ENCODE measurements at places on chromosomes 11 and 22. TPM values are rescaled to one million over a fixed set of nuclear protein-coding genes. Genes with fewer than 3 reads are reported as not detected.
A peak's percentile ranks its signal among the peaks of the same experiment; 100 is the strongest.

GRCh38 chr22:35742342-35743100, 24.8 kb downstream of the APOL5 start:
- no peak for DNase-seq

GRCh38 chr11:28471537-28471936, 363.3 kb downstream of the METTL15 start:
- no peak for DNase-seq

DNA sequence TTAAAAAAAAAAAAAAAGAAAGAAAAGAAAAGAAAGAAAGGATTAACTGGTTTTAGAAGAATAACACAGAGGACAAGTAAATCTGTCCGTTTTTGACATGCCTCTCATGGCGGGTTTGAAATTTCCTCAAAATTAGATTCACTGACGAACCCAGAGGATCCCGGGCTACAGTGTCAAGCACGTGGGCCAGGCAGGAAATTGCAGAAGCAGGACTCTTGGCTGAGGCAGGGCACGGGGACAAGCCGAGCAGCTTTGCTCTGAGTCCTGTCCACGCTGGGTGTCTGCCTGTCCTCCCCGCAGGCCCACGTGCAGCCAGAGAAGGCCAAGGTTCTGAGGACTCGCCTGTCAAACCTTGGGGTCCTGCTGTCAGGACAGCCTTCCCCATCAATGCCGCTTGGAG, 24.7 kb downstream of the GAL start:
- no peak for DNase-seq

The DCUN1D5 gene
- 41.3 TPM for total RNA-seq

The TXN2 gene
- total RNA-seq, result 115 TPM

The SYT8 gene
- total RNA-seq, result not detected

DNA sequence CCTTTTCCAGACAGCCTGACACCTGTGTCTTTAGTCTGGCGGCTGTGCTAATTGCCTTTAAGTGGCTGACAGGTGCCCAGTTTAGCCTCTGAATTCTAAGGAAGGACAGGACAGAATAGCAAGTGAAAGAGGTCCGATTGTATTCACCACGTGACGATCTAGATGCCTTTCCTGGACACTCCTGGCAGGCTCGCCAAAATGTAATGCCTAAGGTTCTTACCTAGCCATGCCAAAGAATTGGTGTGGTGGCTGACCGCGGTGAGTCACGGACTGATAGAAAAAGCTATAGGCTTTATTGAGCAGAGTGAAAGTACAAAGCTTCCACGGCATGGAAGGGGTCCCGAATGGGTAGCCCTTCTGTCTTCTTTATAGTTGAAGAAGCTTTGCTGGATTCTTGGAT, 26.7 kb downstream of the ANKRD42 start:
- no peak for DNase-seq

GRCh38 chr22:24067587-24068376, 56.7 kb downstream of the CABIN1 start:
- DNase-seq, result no peak

The MRGPRE gene
- total RNA-seq, result not detected

The APOBEC3A gene
- not detected for total RNA-seq

The OR51B4 gene
- not detected for total RNA-seq

- DNase-seq, result no peak
Observed at GRCh38 chr22:44538518-44539315, 40.7 kb upstream of the RTL6 start.

GRCh38 chr11:67275606-67276409, 9.5 kb downstream of the GRK2 start:
- DNase-seq, result peak; percentile 40

DNA sequence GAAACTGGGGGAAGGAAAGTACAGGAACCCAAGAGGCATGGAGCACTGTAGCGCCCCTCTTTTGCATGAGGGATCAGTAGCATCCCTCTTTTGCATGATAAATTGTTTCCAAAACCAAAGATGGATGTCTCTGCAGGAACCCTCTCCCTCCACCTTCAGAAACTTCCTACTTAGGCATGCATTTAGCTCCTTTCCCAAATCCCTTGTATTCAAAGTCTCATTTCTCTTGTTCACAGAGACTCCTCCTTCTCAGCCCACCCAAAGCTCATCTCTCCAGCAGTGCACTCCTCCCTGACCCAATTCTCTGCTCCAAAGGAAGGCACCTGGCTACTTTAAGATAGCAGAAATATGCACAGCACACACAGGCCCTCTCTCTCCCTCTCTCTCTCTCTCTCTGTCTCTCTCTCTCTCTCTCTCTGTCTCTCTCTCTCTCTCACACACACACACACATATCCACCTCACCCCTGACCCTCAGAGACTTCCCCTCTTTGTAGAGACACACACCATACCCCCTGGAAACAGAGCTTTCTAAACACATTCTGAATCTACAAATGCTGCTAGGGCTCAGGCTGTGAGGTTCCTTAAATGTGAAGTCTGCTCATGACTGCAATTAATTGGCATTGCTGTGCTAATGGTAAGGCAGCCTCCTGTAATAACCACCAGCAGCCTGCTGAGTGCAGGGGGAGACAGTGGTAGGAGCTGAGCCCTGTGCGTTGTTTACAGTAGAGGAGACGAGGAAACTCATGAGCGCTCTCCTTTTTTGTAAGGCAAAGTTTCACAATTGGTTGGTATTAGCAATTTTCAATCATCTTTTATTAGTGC, 519.6 kb downstream of the NTM start:
- no peak for DNase-seq

- no peak for DNase-seq
Observed at GRCh38 chr11:61473370-61474012, 35.1 kb upstream of the LRRC10B start.

DNA sequence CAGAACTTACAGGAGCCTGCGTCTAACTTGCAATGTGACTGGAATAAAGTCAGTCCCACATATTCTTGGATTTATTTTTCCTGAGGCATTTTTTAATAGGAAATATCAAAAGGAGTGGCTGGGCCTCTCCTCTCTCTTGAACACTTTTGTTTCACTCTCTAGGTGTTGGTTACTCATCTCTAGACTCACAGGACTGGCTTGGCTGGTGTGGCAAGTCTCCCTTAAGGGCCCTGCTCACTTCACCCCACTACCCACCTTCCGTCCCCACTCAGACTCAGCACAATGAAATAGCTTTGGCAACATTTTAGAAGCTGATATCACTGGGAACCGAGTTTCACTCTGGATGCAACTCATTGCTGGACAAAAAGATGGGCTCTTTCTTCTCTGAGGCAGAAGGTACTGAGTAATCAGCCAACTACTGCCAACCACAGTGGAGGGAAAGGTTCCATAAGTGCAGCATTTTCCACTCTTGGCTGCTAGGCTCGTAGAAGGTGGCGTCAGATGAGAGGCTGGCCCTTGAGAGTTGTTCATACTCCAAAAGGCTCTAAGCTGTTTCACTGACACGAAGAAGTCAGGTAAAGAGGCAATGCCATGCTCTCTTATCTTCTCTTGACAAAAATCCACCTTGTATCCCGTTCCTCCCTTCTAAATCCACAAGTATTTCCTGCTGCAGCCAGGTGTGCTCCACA, 390.6 kb downstream of the SOX6 start:
- no peak for DNase-seq

DNA sequence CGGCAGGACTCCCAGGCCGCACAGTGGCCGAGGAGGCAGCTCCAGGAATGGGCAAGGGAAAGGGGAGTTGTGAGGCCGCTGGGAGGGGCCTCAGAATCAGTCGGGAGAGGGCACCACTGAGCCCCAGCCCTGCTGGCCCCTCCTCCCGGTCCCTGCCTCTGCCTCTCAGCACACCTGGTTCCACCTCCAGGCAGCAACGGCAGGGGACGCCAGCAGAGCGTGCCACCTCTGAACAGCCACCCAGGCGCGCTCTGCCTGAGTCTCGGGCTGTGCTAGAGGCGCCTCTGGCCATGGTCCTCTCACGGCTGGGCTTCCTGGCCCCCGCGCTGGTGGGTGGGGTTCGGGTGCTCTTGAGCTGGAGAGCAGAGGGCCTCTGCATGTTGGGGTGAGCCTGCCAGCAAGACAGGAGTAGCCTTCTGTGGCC, 33.0 kb downstream of the MOB2 start:
- DNase-seq, result peak; percentile 73

DNA sequence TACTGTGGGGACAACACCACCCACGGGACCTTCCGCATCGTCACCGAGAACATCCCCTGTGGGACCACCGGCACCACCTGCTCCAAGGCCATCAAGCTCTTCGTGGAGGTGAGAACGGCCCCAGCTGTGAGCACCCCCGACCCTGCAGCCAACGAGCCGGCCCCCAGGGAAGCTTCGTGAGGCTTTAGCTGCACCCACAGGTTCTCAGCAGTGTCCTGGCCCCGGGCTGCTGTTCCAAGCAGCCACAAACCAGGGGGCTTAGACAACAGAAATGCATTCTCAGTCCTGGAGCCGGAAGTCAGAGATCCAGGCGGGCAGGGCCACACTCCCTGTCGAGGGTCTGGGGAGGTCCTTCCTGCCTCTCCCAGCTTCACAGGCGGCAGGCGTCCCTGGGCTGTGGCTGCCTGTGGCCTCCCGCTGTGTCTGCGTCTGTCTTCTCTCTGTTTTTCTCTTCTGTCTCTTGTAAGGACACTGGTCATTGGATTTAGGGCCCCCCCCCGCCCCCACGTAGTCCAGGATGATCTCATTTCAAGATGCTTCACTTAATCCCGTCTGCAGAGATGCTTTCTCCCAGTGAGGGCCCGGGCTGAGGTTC, 12.5 kb downstream of the MUC5B start:
- DNase-seq, result no peak

The CALCB gene
- 11.2 TPM for total RNA-seq

DNA sequence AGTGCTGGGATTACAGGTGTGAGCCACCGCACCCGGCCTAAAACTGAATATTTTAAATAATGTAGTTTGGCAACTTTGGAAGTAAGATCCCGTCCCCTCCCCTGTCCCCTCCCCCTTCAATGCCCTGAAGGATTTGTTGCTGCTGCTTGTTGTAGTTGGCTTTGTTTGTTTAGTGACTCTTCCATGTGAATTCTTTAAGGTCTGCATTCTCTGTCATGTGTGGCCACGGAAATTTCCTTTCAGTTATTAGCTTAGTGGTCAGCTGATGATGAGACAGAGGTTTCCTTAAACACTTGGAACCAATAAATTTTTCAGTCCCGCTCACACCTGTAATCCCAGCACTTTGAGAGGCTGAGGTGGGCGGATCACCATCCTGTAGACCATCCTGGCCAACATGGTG, 109.9 kb downstream of the MPPED1 start:
- DNase-seq, result no peak

- DNase-seq, result no peak
Observed at GRCh38 chr11:83047515-83048225, 24.0 kb downstream of the RAB30 start.

Measured in activated T-cell treated with anti-CD3 and anti-CD28 coated beads, Interleukin-2, amount 50 U/mL, for 72 hours (primary cell).